Heart left ventricle (tissue), 16 donors: ENCODE measurements at places on chromosomes 6 and 20.

GRCh38 chr6:72676995-72677394, 55.1 kb downstream of the KCNQ5 start:
- H3K36me3 ChIP-seq, result no peaks in the 10 kb centered on the region
- DNase-seq, result no peak
- H3K4me1 ChIP-seq, result no peaks in the 10 kb centered on the region
- no peak overlapping the region for H3K4me3 ChIP-seq
- H3K27me3 ChIP-seq, result no peaks in the 10 kb centered on the region
- H3K27ac ChIP-seq, result no peak overlapping the region

DNA sequence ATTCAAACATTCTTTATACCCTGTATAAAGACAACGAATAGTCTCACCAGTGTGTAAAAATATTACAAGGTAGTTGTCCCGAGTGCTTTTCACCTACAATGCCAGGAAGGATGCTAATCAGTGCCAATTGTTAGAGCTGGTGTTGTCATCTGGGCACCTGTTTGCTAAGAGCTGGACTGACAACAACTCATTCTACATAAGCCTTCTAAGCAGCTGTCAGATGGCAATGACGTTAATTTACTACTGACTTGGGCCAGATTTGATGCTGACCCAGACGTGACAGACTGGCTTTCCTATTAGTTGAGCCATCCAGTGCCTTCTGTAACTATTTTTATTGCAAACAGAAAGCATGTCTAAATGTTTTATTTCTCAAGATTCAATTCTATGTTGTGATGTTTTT, 355.2 kb downstream of the ADGRB3 start:
- no peak overlapping the region for H3K27ac ChIP-seq
- H3K27me3 ChIP-seq, result no peaks in the 10 kb centered on the region
- no peaks in the 10 kb centered on the region for H3K36me3 ChIP-seq
- no peak for DNase-seq

DNA sequence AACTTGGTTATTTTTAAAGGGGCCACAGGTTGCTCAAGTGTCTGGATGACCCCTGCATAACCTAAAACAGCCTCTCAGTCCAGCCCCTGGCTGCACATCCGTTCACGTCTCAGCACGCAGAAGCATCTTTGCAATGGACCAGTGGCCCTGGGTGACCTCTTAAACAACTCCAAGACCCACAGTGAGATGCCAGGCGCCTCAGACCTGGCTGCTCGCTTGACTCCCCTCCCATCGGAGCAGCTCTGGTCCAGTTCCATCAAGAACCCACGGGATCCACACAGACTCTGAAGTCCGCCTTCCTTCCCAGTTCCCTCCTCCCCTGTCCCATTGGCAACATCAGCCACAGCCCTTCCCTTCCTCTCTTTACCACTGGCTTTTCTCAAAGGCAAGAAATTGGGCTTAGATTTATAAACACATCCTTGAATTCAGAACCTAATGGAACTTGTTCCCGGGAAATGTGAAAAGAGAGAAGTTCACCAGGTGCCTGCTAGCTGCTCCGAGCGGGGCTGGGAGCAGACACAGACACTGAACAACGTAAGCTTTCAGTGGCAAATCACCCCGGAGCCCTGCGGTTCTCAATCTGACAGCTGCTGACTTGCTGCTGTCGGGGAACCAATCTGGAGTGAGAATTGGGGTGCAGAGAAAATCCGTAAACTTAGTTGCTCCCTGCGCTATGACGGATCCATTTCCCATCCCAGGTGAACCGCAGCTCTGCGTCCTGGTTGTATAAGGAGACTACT, 39.6 kb upstream of the MPC1 start:
- no peaks in the 10 kb centered on the region for H3K27me3 ChIP-seq
- no peak overlapping the region for H3K4me3 ChIP-seq
- H3K27ac ChIP-seq, result no peak overlapping the region
- no peak for DNase-seq
- H3K4me1 ChIP-seq, result no peaks in the 10 kb centered on the region
- H3K36me3 ChIP-seq, result peaks cover 7% of the 10 kb centered on the region

GRCh38 chr20:32743237-32744112, at the start of gene COMMD7:
Gene COMMD7, minus strand, starts transcription at chr20:32743467. Its CDS starts 76 bp downstream, at chr20:32743391.
- no peaks in the 10 kb centered on the region for H3K36me3 ChIP-seq
- H3K27ac ChIP-seq, result peak within 1 kb of the TSS; percentile 92
- no peaks in the 10 kb centered on the region for H3K27me3 ChIP-seq

GRCh38 chr6:119501798-119502483, 152.4 kb upstream of the MAN1A1 start:
- no peak overlapping the region for H3K27ac ChIP-seq
- no peak overlapping the region for H3K4me3 ChIP-seq
- H3K36me3 ChIP-seq, result no peaks in the 10 kb centered on the region
- no peaks in the 10 kb centered on the region for H3K27me3 ChIP-seq

DNA sequence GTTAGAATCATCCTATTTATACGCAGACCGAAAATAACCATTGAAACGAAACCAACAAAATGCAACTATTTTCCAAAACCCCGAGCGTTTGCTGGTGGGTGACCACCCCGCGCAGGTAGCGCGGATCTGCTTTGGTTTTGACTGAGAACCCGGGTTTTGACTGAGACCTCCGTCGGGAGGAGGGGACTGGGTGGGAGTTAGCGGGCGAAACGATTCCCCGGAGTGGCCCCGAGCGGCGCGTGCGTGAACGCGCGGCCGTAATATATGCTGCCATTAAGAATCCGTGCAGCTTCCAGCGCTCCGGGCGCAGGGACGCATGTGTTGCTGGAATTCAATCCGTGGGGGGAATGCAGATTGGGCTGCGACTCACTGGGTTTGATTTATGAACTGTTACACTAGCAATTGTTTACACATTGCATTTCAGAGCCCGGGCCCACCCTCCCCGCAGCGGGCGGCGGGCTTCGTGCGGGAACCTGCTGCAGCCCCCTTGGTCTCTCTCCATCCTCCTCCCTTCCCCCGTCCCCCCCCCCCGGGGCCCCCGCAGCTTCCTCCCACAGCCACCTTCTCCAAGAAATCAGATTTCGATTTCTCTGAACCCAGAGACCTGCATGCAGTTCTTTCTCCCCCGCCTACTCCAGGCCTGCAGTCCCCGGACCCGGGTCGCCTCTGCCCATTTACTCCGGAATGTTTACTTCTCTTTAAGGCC, 9.9 kb downstream of the NRN1 start:
- H3K27ac ChIP-seq, result peak overlapping the region; percentile 81
- no peaks in the 10 kb centered on the region for H3K36me3 ChIP-seq
- H3K4me1 ChIP-seq, result peaks cover 51% of the 10 kb centered on the region
- DNase-seq, result no peak
- H3K4me3 ChIP-seq, result peak overlapping the region; percentile 56

GRCh38 chr20:59402681-59403080, 102.3 kb downstream of the EDN3 start:
- H3K27me3 ChIP-seq, result peaks cover 9% of the 10 kb centered on the region
- H3K27ac ChIP-seq, result no peak overlapping the region
- no peaks in the 10 kb centered on the region for H3K36me3 ChIP-seq
- H3K4me3 ChIP-seq, result no peak overlapping the region
- H3K4me1 ChIP-seq, result peaks cover 6% of the 10 kb centered on the region

- H3K4me3 ChIP-seq, result no peak overlapping the region
- DNase-seq, result no peak
- H3K27ac ChIP-seq, result no peak overlapping the region
- H3K27me3 ChIP-seq, result no peaks in the 10 kb centered on the region
- no peaks in the 10 kb centered on the region for H3K4me1 ChIP-seq
- no peaks in the 10 kb centered on the region for H3K36me3 ChIP-seq
These were observed 981.0 kb upstream of the CITED2 start for GRCh38 chr6:140355476-140355875.

- no peak overlapping the region for H3K4me3 ChIP-seq
- no peak overlapping the region for H3K27ac ChIP-seq
- no peak for DNase-seq
- no peaks in the 10 kb centered on the region for H3K27me3 ChIP-seq
- H3K36me3 ChIP-seq, result peaks cover 12% of the 10 kb centered on the region
- no peaks in the 10 kb centered on the region for H3K4me1 ChIP-seq
These were observed 25.4 kb upstream of the KCNB1 start for GRCh38 chr20:49507741-49508434.

GRCh38 chr6:52649536-52650160, 21.3 kb upstream of the TMEM14A start:
- no peaks in the 10 kb centered on the region for H3K36me3 ChIP-seq
- no peak overlapping the region for H3K27ac ChIP-seq
- no peak for DNase-seq
- H3K4me3 ChIP-seq, result no peak overlapping the region

GRCh38 chr20:54139188-54139587, 34.6 kb downstream of the CYP24A1 start:
- H3K27ac ChIP-seq, result no peak overlapping the region
- no peak for DNase-seq
- no peaks in the 10 kb centered on the region for H3K36me3 ChIP-seq
- H3K4me3 ChIP-seq, result no peak overlapping the region
- no peaks in the 10 kb centered on the region for H3K4me1 ChIP-seq

GRCh38 chr6:85004361-85004995, 240.1 kb upstream of the TBX18 start:
- no peaks in the 10 kb centered on the region for H3K36me3 ChIP-seq
- H3K27ac ChIP-seq, result no peak overlapping the region
- no peaks in the 10 kb centered on the region for H3K4me1 ChIP-seq

GRCh38 chr6:114053791-114054190, 82.8 kb upstream of the HDAC2 start:
- H3K27me3 ChIP-seq, result no peaks in the 10 kb centered on the region
- H3K27ac ChIP-seq, result no peak overlapping the region
- no peaks in the 10 kb centered on the region for H3K36me3 ChIP-seq
- no peak for DNase-seq
- no peaks in the 10 kb centered on the region for H3K4me1 ChIP-seq

GRCh38 chr20:957544-957943, 41.4 kb upstream of the ANGPT4 start:
- H3K27me3 ChIP-seq, result peaks cover 31% of the 10 kb centered on the region
- no peak for DNase-seq
- H3K4me3 ChIP-seq, result no peak overlapping the region

DNA sequence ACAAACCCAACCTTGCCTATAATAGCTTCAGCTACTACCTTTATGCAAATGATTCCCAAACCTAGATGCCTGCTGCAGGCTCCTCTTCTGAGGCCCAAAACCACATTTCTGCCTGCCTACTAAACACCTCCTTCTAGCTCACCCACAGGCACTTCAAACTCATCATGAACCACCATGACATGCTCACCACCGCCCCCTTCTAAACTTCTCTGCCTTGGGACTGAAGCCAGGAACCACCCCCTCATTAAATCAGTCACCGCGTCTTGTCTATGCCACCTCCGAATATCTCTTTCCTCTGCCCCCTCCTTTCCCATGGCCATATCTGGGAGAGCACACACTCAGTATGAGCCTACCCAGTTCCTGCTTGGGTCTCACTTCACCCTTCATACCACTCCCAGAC, 101.2 kb downstream of the SNAP25 start:
- H3K4me1 ChIP-seq, result no peaks in the 10 kb centered on the region
- no peak overlapping the region for H3K27ac ChIP-seq
- no peak overlapping the region for H3K4me3 ChIP-seq
- DNase-seq, result no peak
- no peaks in the 10 kb centered on the region for H3K27me3 ChIP-seq

GRCh38 chr20:51434580-51435247, 107.8 kb downstream of the NFATC2 start:
- DNase-seq, result no peak
- H3K27me3 ChIP-seq, result no peaks in the 10 kb centered on the region
- H3K4me1 ChIP-seq, result no peaks in the 10 kb centered on the region
- no peak overlapping the region for H3K4me3 ChIP-seq
- no peak overlapping the region for H3K27ac ChIP-seq

DNA sequence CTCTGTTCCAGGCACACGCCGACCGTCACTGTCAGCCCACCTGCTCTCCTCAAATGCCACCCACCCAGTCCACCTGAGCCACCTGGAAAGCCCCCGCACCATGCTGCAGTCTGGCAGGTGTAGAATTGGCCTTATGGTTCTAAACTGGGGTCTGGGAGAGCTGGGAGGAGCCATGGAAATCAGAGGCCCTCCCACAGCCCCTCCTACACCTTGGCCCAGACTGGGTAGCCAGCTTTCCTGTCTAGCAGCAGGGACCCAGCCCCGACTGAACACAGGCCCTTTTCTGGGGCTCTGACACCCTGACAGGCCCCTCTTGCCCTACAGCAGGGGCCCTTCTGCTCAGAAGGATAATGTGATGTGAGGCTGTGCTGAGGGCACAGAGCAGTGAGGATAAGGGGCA, 31.1 kb downstream of the LRFN2 start:
- no peak for DNase-seq
- H3K4me1 ChIP-seq, result no peaks in the 10 kb centered on the region
- H3K27ac ChIP-seq, result no peak overlapping the region
- no peaks in the 10 kb centered on the region for H3K27me3 ChIP-seq
- H3K4me3 ChIP-seq, result no peak overlapping the region

GRCh38 chr6:14945461-14946185, 300.2 kb upstream of the JARID2 start:
- H3K4me1 ChIP-seq, result no peaks in the 10 kb centered on the region
- H3K4me3 ChIP-seq, result no peak overlapping the region
- H3K27ac ChIP-seq, result no peak overlapping the region
- no peaks in the 10 kb centered on the region for H3K36me3 ChIP-seq
- no peak for DNase-seq
- H3K27me3 ChIP-seq, result no peaks in the 10 kb centered on the region

GRCh38 chr20:37972256-37973058, 60.8 kb downstream of the TTI1 start:
- no peaks in the 10 kb centered on the region for H3K27me3 ChIP-seq
- H3K36me3 ChIP-seq, result no peaks in the 10 kb centered on the region
- no peak overlapping the region for H3K4me3 ChIP-seq
- no peaks in the 10 kb centered on the region for H3K4me1 ChIP-seq

DNA sequence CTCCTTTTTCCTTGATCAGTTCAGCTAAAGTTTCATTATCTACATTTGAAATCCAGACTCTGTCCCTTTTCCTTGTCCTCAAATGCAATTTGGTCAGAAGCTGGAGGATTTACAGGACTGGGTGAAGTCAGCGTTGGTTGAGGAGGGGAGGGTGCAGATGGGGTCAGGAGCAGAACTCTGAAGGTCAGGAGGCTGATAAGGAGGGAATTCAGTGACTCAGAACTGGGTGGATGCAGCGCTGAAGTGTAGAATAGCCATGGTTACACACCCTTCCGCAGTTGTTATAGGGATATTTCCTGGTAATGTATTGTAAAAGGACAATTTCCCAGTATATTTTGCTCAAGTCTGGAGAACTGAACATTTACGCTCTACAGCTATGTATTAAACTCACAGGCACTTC, 133.1 kb upstream of the FOXA2 start:
- H3K4me3 ChIP-seq, result no peak overlapping the region
- peak; percentile 38 for DNase-seq
- H3K27ac ChIP-seq, result peak overlapping the region; percentile 78
- no peaks in the 10 kb centered on the region for H3K36me3 ChIP-seq
- H3K27me3 ChIP-seq, result no peaks in the 10 kb centered on the region

GRCh38 chr20:53330601-53331140, 263.0 kb downstream of the ZNF217 start:
- no peak for DNase-seq
- H3K36me3 ChIP-seq, result no peaks in the 10 kb centered on the region
- H3K27ac ChIP-seq, result peak overlapping the region; percentile 54
- no peak overlapping the region for H3K4me3 ChIP-seq
- H3K4me1 ChIP-seq, result peaks cover 8% of the 10 kb centered on the region

- no peaks in the 10 kb centered on the region for H3K27me3 ChIP-seq
- H3K27ac ChIP-seq, result no peak overlapping the region
- H3K36me3 ChIP-seq, result no peaks in the 10 kb centered on the region
- peaks cover 21% of the 10 kb centered on the region for H3K4me1 ChIP-seq
- no peak overlapping the region for H3K4me3 ChIP-seq
These were observed 64.9 kb upstream of the ZNF133 start for GRCh38 chr20:18223409-18223808.

GRCh38 chr20:63268671-63269439, 3.8 kb upstream of the ARFGAP1 start:
- H3K4me3 ChIP-seq, result no peak overlapping the region
- H3K27ac ChIP-seq, result no peak overlapping the region
- peaks cover 14% of the 10 kb centered on the region for H3K27me3 ChIP-seq
- peaks cover 11% of the 10 kb centered on the region for H3K4me1 ChIP-seq
- no peaks in the 10 kb centered on the region for H3K36me3 ChIP-seq
